ENCODE measurements at places on chromosomes 5 and 9.

DNA sequence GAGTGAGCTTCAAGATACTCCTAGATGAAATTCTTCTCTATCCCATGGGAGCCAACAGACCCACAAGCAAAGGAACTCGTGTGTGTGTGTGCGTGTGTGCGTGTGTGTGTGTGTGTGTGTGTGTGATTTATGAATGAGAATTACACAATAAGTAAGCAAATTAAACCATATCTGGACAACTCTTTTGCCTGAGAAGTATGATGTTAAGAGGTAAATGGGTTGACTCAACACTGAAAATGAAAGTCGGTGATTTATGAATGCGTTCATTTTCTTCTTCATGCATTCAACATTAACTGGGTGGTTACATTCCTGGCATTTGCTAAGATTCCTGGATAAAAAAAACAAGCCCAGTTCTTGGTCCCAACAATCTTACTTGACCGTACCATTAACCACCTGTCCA, 171.3 kb upstream of the ZNF462 start:
- DNase-seq, result no peak

GRCh38 chr5:10623305-10623910, 59.5 kb downstream of the ANKRD33B start:
- DNase-seq, result no peak

- no peak for DNase-seq
Observed at GRCh38 chr5:109486200-109486804, 76.5 kb upstream of the PJA2 start.

GRCh38 chr5:89129941-89130340, 247.0 kb upstream of the MEF2C start:
- no peak for DNase-seq

DNA sequence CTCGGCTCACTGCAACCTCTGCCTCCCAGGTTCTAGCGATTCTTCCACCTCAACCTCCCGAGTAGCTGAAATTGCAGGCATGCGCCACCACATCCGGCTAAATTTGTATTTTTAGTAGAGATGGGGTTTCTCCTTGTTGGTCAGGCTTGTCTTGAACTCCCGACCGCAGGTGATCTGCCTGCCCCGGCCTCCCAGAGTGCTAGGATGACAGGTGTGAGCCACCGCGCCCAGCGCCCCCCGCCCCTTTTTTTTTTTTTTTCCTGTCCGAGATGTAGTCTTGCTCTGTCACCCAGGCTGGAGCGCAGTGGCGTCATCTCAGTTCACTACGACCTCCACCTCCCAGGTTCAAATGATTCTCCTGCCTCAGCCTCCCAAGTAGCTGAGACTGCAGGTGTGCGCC, 6.6 kb downstream of the ATP6V1G1 start:
- DNase-seq, result no peak

- no peak for DNase-seq
Observed at GRCh38 chr9:104025104-104025503, 69.0 kb upstream of the SMC2 start.

DNA sequence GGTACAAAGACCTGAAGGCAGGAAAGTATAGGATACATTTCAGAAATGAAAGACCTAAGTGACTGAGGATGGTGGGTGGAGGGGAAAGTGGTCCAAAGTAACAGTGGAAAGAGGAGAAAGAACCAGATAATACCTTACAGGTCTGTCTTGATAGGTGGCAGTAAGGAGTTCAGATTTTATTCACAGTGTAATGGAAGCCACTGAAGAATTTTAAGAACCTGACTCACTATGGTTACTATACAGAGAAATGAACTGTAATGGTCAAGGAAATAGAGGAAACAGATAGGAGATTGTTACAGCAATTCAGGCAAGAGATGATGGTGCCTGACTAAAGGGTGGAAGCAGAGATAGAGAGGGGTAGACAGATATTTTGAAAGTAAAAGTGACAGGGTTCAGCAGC, 46.5 kb downstream of the EPB41L4A start:
- no peak for DNase-seq

DNA sequence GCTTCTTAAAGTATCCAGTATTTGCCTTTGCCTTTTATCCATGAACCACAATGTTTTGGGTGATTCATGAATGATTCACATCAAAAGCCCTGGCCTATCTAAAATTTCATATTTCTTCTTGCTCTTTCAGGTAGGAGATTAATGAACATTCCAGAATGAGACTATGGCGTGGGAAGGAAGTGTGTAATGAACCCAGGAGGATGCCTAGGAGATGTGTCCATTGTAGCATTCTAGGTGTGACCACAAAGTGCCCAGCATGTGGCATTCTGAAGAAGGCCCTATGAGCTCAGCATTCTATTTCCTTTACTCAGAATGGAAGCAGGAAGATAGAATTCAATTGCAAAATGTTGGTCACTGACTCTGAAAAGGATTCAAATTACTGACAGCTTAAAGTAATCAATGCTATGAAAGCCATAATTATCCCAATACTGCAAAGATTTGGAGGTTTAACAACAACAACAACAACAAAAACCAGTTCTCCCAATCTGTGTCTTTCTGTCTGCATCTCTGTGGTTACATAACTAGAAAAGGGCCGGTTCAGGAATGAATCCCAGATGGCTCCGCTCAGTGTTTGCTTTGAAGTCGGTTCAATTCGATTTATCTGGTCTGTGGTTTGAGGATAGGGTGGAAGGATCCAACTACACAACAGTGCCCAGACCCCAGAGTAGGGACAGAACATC, 126.7 kb downstream of the FOXD1 start:
- no peak for DNase-seq

DNA sequence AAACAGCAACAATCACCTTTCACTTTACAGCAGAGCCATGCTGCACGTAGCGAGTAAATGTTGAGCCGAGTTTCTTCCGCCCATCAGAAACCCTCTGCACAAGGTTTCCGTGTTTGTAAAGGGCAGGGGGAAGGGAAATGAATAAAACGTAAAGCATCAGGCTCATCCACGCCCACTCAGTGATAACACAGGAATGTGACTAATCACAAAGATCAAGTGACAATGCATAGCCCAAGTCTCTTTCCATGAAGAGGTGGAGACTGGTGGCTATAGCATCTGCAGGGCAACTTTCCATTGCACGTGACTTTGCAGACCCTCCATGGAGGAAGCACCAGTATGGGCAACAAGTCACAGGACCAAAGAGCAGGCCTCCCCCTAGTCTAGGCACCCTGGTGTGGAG, 56.6 kb downstream of the CAMSAP1 start:
- DNase-seq, result no peak

GRCh38 chr9:14526504-14526903, 166.7 kb downstream of the ZDHHC21 start:
- DNase-seq, result no peak

GRCh38 chr5:129569295-129569694, 109.2 kb downstream of the ADAMTS19 start:
- no peak for DNase-seq

- no peak for DNase-seq
Observed at GRCh38 chr5:59532979-59533729, 360.4 kb downstream of the PDE4D start.

DNA sequence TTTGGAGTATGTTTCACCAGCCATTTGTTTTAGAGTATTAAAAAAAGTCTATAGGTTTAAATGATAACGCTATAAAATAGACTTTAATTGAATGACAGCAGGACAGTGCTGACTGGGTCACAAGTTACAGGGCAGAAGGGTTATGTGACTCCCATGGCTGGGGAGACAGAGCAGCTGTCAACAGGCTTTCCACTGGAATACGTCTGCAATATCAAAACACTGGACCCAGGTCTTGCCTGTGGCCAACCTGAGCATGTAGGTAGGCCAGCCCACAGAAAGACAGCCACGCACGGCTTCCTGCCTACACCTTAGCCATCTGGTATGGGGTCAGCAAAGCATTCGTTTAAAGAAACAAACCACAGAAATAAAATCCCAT, 80.7 kb downstream of the OTULIN start:
- no peak for DNase-seq
